ENCODE measurements at places on chromosomes 11 and 22.

- DNase-seq, result no peak
Observed at GRCh38 chr11:65059959-65060824, 1.8 kb upstream of the NAALADL1 start.

- DNase-seq, result no peak
Observed at GRCh38 chr22:45848904-45849303, 128.1 kb downstream of the WNT7B start.

GRCh38 chr11:14322510-14322909 lies 36.5 kb downstream of the RRAS2 start:
- no peak for DNase-seq

DNA sequence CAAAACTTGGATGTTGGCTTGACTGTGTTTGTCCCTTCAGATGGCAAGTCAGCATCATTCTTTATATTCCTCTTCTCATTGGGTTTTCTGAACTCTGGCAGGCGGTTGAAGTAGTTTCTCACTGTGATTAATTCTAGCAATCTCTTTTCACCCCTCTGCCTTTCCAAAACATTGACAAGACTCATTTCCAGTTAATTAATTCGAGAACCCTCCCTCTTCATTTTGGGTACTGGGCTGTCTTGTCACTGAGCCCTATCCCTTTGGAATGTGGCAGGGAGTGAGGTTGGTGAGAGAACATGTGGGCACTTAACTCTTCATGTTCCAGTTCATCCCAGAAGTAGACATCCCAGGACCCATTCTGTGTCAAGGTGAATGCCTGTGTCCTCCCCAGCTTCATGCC lies 133.0 kb downstream of the WNT7B start:
- DNase-seq, result no peak
